ENCODE measurements at places on chromosomes 4 and X.
A peak's percentile ranks its signal among the peaks of the same experiment; 100 is the strongest.

- no peak for DNase-seq
Measured at GRCh38 chrX:13697455-13697854, 8.5 kb downstream of the RAB9A start.

DNA sequence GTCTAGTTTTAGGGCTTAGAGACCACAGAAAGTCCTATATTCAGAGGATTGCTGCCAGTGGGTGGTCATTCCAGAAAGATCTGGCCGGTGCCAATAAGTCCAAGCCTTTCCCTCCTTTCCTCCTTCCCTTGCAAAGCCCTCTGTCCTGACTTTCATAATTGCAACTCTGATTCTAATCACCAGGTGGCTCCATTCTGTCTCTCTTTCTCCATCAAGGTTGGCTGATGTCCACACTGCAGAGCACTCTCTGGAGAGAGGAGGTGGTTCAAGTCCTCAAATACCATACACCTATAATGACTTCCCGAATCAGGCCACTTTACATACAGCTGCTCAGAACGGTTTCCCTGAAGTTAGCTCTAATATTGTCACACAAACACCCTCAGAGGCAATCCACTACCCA, 22.4 kb upstream of the ARMCX4 start:
- DNase-seq: peak; percentile 47

- DNase-seq: no peak
Measured at GRCh38 chr4:172348426-172348825, 535.2 kb downstream of the GALNTL6 start.

DNA sequence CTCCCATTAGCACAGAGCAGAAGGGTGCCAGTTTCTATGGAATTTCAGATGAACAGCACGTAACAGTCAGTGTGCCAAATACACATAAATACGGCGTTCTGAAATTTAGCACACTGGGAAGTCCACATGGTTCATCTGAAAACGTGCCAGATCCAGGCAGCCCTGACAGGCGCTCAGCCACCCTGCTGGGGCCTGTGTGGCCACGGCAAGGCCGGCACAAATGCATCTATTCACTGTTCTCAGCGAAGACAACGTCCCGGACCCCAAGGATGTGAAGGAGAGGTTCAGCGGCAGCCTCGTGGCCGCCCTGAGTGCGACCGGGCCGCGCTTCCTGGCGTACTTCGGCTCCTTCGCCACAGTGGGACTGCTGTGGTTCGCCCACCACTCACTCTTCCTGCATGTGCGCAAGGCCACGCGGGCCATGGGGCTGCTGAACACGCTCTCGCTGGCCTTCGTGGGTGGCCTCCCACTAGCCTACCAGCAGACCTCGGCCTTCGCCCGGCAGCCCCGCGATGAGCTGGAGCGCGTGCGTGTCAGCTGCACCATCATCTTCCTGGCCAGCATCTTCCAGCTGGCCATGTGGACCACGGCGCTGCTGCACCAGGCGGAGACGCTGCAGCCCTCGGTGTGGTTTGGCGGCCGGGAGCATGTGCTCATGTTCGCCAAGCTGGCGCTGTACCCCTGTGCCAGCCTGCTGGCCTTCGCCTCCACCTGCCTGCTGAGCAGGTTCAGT, 15.6 kb downstream of the DGKQ start:
- no peak for DNase-seq

- DNase-seq: no peak
Measured at GRCh38 chr4:102525504-102525903, 24.3 kb downstream of the NFKB1 start.

- DNase-seq: no peak
Measured at GRCh38 chr4:17336524-17336961, 175.3 kb downstream of the QDPR start.

GRCh38 chr4:83334425-83335241, at the start of gene HPSE:
HPSE (minus strand) TSS chr4:83334848; CDS start chr4:83334782, 66 bp downstream.
- DNase-seq: peak; percentile 22

- DNase-seq: no peak
Measured at GRCh38 chr4:117421706-117422105, 336.3 kb upstream of the TRAM1L1 start.

DNA sequence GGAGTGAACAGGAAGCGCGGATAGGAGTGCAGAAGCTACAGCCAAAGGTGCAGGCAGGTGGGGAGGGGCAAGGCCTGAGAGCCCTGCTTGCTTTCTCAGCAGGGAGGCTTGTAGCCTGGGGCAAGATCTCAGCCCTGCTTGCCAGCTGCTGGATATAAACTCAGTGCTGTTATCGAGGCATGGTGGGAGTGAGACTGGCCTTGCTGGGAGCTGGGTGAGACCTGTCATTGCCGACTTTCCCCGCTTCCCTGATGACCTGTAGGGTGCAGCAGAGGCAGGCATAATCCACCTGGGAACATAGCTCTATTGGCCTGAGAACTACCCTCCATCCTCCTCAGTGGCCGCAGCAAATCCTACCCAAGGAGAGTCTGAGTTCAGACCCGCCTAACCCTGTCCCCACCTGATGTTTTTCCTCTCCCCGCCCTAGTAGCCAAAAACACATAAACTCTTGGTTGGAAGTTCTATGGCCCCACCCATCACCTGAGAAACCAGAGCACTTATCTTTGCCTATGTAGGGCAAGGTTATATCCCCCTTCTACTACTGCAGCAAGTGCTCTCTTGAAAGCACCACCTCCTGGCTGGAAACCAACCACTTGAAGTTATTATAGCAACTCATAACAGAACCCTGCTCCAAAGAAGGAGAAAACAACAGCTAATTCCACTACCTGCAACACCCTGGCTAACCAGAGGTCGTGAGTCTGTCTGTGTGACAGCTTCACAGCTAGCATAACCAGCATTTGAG, 80.7 kb downstream of the FHIP1A start:
- DNase-seq: no peak

GRCh38 chrX:111511477-111511876, at the start of gene SERTM2:
SERTM2 (plus strand) TSS chrX:111511645; CDS start chrX:111518858, 7,213 bp downstream.
- DNase-seq: no peak

GRCh38 chr4:113884655-113885054, 94.8 kb downstream of the ARSJ start:
- no peak for DNase-seq

GRCh38 chr4:78779280-78779679, 3.1 kb downstream of the BMP2K start:
- no peak for DNase-seq

GRCh38 chr4:161486461-161486860, 677.3 kb downstream of the FSTL5 start:
- no peak for DNase-seq

GRCh38 chr4:135267148-135267865, 1065.7 kb upstream of the PABPC4L start:
- no peak for DNase-seq

- no peak for DNase-seq
Measured at GRCh38 chr4:170059421-170059820, 30.3 kb downstream of the AADAT start.

DNA sequence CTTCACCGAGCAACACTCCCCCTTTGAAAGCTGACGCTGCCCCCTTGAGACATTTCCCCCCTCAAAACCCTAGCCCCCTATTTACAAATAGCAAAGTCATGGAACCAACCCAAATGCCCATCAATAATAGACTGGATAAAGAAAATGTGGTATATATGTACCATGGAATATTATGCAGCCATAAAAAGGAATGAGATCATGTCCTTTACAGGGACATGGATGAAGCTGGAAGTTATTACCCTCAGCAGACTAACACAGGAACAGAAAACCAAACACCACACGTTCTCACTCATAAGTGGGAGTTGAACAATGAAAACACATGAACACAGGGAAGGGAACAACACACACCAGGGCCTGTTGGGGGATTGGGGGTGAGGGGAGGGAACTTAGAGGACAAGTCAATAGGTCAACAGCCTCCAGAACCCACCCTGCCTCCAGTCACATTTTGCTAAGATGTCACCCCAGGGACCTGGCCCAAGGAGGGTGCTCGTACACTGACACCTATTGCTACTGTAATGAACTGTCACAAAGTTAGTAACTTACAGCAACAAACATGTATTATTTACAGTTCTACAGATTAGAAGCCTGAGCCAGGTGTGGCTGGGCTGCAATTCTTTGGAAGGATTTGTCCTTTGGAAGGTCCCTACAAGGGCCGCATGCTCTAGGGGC, 20.6 kb downstream of the SCD5 start:
- no peak for DNase-seq

DNA sequence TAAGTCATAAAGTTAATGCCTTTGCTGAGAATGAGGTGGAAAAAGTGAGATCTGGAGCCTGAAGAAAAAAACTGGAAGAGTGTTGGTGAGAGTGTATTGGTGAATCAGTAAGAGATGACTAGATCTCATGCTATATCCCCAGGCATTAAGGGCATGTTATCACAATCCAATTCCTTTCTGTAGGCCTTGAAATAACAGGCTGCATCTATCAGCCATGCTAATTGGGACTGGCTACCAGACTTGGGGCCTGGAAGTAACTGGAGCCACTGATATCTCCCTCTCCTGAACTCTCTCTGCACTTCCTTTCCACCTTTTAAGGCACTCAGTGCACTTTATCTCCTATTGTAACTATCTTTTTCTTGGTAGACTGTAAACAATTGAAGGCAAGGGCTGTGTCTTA, 88.8 kb upstream of the HPRT1 start:
- DNase-seq: no peak

- DNase-seq: no peak
Measured at GRCh38 chr4:82584931-82585330, 23.1 kb upstream of the TMEM150C start.

DNA sequence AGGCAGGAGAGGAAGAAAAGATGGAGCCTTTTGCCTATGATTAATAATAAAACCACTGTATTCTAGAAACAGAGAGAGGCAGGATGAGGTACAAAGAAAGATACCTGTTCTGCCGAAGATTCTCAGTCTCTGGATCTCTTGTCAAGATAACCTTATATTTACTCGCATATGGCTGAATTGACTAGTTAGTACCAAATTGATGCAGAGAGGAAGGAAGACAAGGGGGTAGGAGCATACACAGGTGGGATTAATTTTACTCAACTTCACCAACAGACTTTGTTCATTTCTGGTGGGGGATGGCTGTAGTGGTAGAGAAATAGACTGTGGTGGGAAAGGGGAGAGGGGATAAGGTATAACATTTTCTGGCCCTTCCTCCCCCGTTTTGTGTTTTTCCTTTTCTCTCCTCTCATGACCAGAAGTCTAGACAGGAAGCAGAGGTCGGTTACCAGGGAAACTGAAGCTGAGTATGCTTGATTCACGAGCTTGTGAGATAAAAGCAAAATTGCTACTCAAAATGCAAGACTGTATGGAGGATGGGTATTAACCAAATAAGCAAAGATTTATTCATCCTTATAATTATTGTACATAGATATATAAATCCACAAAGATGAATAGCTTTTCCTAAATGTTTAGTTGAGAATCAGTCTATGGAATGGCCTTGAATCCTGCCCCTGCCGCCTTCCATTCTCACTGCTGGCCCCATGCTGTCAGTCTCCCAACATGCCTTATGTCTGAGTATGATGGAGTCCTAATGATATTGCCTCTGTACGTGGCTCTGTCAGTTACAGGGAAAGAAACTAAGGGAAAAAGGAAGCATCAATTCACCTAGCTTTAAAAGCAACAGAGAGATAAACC, 17.8 kb upstream of the PAGE2B start:
- DNase-seq: no peak

DNA sequence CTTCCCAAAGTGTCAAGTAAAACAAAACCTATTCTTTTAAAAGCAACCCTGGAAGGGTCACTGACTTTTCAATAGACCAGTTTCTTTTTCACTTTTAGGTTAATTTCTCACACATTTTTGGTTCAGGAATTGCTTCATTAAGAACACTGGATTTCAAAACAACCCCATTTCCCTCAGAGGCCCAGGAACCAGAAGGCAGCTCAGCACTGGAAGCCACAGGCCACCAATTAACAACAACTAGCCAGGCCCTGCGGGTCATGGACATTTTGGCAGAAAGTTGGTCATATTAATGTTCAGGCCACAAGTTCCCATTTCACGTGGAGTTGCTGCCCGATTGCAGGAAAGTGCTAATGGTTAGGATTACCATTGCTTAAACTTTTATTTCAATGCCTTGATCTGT, 39.8 kb downstream of the HAND2 start:
- DNase-seq: no peak

- no peak for DNase-seq
Measured at GRCh38 chrX:1355131-1356046, 18.8 kb downstream of the IL3RA start.

DNA sequence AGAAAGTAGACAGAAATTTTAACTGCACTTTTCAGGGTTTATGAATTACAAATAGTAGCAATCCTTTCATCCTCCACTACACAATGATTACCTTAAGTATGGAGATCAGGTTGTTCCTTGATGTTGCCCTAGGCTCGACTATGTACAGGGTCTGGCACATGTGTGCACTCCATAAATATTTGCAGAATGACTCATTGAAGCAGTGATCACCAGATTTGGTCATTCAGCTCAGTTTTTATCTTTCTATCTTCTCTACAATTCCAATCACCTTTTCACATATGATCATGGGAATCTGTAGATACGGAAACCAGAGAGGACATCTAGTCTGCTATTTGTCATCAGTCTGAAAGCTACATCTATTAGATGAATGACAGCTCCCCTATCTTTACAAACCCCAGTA, 171.7 kb upstream of the HCCS start:
- DNase-seq: no peak

DNA sequence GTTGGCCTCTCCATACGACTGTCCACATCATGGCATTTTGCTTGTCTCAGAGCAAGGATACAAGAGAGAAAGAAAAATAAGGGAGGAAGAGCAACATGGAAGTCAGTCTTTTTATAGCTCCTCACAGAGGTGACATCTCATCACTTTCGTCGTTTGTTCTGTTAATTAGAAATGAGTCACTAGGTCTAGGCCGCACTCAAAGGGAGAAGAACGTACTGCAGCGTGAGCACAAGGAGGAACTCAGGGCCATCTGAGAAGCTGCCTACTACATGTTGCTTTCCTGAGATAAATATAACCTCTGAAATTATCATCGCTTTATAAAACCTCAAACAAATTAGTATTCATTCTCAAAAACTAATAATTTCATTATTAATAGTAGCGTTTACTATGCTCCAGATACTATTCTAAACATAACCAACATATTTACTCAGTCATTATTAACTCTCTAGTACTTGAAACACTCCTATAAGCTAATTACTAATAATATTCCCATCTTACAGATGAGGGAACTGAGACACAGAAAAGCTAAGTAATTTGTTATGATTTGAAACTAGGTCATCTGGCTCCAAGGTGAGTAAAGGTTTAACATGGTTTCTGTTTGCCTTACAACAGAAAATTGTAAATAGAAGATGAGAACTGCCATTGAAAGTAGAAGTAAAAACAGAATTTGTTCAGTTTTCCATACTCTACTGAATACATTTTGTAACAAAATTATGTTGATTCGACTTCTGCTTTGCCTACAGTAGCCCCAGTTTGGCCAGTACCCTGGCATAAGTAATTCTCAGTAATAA, 213.2 kb upstream of the UGT8 start:
- no peak for DNase-seq

GRCh38 chr4:80678413-80678812, 342.9 kb downstream of the CFAP299 start:
- no peak for DNase-seq
